ENCODE measurements at places on chromosomes 12 and 14.

- no peak for DNase-seq
Measured at GRCh38 chr12:18387706-18388105, 126.4 kb downstream of the PIK3C2G start.

DNA sequence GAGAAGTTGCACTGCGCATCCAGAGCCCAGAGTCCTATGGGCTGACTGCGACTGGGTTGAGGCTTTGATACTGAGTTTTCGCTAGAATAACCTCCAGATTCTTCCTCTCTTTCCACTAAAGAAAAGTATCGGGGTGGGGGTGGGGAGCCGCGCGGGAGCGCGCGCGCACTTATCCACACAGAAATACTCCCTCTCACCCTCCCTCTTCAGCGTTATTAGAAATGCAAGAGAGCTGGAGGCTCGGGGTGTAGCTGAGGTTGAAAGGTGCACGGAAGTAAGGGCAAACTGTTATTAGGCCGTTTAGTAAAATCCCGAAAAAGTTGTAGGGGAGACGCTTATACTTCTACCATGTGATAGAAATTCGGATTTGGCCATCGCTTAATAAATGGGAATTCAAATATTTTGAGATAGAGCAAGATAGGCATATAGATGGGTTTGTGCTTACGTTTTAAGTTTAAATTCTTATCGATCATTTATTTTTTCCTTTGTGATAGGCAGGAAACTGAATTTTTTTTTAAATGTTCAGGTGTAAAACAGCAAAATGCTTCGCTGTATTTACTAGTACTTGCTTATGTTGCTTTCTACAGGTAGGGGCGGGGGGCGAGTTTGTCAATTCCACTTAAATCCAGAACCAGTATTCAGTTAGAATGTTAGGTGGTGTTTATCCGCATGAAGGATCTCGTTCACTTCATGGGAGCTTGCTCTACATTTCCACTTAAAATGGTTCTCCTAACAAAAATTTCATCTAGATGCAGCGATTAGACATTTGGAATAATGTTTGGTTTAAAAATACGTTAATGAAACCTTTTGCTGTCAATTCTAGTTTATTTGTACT, 1.1 kb downstream of the ARHGAP5 start:
- peak; percentile 33 for DNase-seq

- no peak for DNase-seq
Measured at GRCh38 chr14:75427126-75427481, 718 bp upstream of the JDP2 start.

GRCh38 chr12:51848326-51848727, at the start of gene FIGNL2:
Gene FIGNL2 (minus strand): TSS chr12:51848718. CDS start chr12:51822413, 26,305 bp downstream.
- DNase-seq, result no peak

GRCh38 chr12:27412047-27412446, 34.5 kb upstream of the SMCO2 start:
- no peak for DNase-seq

GRCh38 chr14:21036751-21037150, 2.1 kb upstream of the RNASE13 start:
- DNase-seq, result no peak

GRCh38 chr12:95998611-95999286, 2.6 kb upstream of the HAL start:
- DNase-seq, result peak; percentile 71

GRCh38 chr14:105316577-105316941, 2.0 kb downstream of the PACS2 start:
- DNase-seq, result no peak

DNA sequence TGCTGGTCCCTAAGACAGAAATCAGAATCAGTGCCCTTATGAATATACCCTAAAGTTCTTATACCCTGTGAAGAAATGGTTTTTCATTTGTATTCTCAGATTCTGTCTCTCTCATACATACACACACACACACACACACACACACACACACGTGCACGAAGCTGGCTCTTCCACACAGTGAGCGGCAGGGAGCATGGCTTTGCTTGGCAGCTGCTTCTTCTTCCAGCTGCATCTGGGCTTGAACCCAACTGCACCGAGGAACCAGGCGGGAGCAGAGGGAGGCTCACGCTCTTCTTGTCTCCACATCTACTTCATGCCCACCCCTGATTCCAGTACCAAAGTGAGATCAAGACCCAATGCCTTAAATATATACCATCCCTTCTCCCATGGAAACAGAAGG, 19.4 kb downstream of the GRIN2B start:
- DNase-seq, result no peak

DNA sequence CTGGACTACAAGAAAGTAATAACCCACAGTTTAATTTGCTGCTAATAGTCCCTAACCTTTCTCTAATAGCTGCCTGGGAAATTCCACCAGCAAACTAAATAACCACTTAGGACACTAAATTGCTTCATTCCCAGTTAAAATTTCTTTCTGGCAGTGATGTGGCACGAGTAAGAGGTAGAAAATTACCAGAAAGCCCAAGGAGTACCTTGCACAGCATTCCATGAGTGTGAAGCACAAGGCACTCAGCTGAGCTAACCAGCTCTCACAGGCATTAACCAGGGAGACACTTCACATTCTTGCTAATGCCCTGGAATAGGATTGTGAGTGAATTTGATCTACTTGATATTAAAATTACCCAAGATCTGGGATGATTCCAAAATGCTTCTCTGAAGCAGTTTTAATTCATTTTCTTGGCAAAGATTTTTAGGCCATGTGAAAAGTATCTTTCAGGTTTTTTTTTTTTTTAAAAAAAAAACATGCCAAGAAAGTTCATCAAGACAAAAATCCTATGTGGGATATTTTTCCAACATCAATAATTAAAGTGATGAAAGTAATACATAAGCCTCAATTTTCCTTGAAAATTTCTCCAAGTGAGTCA, 29.5 kb downstream of the TSPAN8 start:
- DNase-seq, result no peak

DNA sequence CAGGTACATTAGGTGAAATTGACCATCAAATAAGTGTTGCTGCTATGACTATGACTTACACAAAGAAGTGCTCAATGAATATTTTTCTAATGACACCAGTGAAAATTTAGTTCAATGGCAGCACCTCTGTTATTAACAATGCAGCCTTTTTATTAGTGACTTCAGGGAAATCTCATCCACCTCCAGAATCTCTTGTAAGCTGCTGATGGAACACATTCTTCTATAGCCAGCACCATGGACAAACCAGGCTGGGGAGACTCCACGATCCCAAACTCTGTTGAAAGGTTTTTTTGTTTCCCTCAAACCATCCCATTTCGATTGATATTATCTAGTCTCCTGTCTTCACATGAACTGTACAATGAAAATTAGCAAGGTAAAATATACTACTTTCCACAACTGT, 265.9 kb downstream of the ITPR2 start:
- DNase-seq, result no peak

GRCh38 chr12:51702587-51702986, 111.6 kb downstream of the SCN8A start:
- DNase-seq, result no peak

DNA sequence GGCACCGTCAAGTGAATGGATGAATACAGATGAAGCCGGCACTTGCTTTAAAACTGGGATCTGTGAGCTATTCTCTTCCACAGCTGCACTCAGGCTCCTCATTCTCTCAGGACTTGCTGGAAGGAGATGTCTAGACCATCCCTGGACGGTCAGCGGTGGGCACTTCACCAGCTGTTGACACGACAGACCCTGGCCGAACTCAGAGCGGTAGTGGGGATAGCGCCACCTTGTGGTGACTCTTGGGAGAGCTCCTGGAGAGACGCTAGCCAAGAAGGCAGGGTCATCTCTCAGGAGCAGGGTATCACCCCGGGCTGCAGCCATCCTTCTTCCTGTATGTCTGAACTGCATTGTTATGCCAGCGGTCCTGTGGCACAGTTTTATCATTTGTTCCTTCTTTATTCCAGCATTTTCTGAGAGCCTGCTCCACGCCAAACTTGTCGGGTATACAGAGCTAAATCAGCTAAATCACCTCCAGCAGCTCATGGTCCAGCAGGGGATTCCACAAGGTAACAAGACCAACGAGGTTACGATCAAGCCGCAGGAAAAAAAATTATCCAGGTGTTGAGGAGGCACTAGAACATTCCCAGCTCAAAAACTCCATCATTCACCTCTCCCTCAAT, 10.0 kb downstream of the WNT1 start:
- DNase-seq, result peak; percentile 76

DNA sequence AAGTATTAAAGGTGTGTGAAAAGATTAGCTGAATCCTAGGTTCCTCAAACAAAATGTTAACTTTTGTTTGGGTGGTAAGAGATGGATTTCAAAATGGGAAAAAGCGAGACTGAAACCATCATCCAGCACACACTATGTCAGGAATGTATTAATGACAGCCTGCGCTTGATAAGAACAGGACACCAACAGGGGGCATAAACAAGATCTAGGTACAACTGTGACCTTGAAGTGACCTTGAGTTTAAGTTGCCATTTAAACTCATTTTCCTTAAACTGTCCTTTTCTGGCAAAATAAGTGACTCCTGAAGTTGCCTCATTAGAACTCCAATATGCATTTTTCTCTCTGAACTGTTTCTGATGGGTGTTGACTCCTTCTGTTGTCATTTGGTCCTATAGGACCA, 17.1 kb downstream of the PRKCH start:
- DNase-seq, result no peak

DNA sequence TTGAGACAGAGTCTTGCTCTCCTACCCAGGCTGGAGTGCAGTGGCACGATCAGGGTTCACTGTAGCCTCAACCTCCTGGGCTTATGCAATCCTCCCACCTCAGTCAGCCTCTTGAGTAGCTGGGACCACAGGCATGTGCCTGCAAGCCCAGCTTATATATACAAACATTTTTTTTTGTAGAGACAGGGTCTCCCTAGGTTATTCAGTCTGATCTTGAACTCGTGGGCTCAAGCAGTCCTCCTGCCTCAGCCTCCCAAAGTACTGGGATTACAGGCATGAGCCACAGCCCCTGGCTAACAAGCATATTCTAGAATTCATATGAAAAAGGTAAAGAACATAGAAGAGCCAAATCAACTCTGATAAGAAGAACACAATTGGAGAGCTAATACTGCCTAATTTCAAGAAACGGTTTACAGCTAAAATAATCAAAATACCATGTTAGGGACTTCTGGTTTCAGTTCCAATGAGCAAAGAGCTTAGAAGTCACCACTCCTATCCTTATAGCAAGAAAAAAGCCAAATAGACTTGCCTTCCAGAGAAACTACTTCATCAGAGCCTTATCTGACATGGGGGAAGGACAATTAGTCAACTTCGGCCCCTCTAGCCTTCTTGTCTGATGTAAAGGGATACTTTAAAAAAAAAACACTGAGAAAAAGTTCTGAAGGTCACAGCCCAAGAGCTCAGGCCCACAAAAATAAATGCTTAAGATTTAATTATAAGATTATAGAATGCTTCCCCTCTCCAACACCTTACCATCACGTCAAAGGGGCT, 37.6 kb downstream of the TMEM116 start:
- no peak for DNase-seq

DNA sequence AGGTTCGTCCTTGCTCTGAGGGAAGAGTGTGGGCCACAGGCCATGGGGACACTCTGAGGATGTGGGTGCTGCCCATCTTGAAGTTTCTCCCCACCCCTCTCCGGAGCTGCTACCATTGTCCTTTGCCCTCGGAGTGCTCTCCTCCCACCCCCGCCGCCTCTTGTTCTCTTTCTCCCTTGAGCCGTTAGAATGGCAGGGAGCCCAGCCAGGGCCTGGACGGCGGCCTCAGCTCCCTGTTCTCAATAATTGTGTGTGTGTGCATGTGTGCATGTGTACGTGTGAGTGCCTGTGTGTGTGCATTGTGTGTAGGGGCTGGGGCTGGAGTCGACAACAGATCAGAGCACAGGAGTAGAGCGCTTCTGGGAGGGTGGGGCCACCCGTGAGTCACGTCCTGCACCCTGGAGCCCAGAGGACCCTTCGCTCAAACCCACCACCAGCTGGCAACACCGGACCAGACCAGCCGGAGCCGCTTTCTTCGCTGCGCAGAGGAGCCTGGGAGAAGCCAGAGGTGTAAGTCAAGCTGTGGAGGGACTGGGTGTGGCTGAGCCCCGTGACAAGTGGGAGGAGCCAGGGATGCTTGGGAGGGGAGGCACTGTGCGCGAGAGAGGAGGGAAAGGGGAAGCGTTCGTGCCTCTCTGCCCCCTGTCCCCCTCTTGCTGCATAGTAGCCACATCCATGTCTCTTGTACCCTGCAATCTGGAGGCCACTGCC, 25.9 kb upstream of the KCNA5 start:
- DNase-seq, result no peak

GRCh38 chr12:97260786-97261185, 201.8 kb upstream of the RMST start:
- DNase-seq, result no peak
